ENCODE measurements at places on chromosomes 1 and 21.

GRCh38 chr1:38875811-38876210 is 2.7 kb upstream of the MYCBP start:
- DNase-seq, result no peak

GRCh38 chr1:204081164-204081790 is 8.4 kb downstream of the SOX13 start:
- DNase-seq, result no peak

GRCh38 chr1:162293073-162293692 is 83.5 kb downstream of the SPATA46 start:
- DNase-seq, result no peak

- no peak for DNase-seq
Measured at GRCh38 chr1:30684881-30685795, 38.2 kb downstream of the MATN1 start.

GRCh38 chr1:224922404-224923164 is 6.9 kb upstream of the DNAH14 start:
- no peak for DNase-seq

GRCh38 chr21:22253761-22254160 is 1255.6 kb downstream of the NCAM2 start:
- no peak for DNase-seq

DNA sequence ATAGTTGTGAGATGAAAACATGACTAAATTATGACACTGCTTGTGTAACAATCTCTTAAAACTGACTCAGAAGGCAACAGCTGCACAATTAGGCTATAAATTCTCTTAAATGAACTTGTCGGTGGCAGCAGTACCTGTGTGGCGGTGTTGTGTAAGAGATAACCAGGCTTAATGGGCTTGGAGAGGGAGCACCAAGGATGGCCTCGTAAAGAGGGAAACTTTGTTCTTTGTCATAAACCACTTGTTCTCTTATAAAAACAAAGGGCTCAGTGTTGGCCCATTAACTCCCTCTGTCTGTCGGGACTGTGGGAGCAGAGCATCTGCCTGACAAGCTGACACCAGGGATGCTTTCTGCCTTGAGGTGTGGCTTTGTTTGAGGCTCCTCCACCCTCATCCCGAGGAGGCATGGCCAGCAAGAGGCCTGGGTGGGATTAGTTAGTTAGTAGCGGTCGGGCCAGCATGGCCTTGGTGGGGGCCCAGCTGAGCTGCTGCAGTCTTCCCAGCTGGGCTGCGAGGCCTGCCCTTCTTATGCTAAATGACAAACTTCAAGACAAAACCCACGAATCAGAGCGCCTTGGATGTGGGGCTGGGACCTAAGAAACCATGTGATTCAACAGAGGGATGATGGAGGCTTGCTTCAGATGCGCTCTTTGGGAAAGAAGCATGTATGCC is 171.4 kb downstream of the CAMTA1 start:
- no peak for DNase-seq

All from bone marrow (tissue), 2 donors.